ENCODE measurements at places on chromosomes 16 and 17.

DNA sequence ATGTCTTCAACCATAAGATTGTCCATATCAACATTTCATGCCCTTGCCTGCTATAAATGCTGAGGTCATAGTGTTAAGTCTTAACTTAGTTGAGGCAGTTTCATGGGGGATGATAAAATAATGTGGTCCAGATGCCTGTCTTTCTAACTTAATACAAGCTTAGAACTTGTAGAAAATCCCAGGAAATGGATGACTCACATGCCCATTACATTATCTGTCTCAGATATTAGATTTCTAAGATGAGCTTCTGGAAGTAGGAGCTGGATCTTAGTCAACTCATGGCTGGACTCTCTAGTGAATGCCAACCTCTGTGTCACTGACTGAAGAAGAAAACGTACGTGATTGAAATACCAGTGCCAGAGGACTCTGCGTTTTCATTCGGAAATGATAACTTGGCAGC, 797.5 kb upstream of the EEF2KMT start:
- DNase-seq = no peak

GRCh38 chr17:57629470-57629869, 115.6 kb downstream of the CCDC182 start:
- DNase-seq = no peak

GRCh38 chr16:73047221-73047535, 750 bp downstream of the ZFHX3 start:
- DNase-seq = no peak

DNA sequence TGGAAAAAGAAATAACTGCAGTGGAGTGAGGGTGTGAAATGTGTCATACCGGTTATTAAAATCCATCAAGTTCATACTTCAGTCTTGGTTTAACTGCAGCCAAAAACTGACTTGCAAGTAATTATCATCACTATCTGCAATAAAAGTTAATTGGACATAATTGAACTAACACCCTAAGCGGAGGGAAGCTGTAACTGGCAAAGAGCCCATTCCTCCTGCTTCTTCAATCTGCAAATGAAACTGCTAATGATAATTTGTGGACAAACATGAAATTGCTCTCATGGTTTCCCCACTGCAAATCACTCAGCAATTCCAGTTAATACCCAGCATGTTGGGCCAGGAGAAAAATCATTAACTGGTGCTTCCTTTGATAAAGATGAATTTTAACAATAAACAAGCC, 46.5 kb downstream of the FAM222B start:
- no peak for DNase-seq

DNA sequence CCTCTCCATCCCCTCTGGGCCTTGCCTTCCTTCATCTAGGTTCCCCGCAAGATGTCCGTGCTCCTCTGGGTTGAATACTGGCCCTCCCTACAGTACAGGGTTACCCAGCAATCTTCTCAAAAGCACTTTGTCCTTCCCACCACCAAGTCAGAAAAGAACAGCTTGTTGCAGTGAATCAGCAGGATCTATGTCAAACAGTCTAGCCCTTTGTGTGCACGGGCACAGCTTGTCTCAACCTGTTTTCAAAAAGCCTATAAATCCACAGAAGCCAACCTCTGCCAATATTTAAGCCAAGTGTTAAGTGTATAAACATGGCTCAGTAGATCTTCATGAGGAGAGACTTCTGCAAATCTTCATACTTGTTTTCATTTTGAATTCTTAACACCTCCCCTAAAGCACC, 25.2 kb downstream of the C17orf67 start:
- DNase-seq = no peak

- DNase-seq = peak; percentile 67
These were observed 589 bp downstream of the XYLT2 start for GRCh38 chr17:50346313-50347116.

GRCh38 chr17:59149841-59150511, 5.0 kb downstream of the SKA2 start:
- DNase-seq = no peak

DNA sequence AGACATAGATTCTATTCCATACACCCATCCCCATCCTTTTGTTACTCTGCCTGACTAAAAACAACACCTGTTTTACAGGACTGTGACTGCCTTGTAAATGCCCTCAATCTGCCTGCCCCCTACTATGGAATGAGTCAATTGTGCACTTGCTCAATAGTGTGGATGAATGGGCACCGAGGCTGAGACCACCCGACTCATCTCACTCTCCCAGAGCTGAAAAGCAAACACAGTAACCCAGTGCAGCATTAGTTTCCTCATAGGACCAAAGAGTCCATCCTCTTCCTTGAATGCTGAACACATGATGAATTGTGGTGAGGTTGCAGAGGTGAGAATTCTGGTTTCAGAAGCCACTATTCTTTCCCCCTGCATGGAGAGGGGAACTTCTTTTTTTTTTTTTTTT, 233.7 kb downstream of the ZFHX3 start:
- DNase-seq = no peak

DNA sequence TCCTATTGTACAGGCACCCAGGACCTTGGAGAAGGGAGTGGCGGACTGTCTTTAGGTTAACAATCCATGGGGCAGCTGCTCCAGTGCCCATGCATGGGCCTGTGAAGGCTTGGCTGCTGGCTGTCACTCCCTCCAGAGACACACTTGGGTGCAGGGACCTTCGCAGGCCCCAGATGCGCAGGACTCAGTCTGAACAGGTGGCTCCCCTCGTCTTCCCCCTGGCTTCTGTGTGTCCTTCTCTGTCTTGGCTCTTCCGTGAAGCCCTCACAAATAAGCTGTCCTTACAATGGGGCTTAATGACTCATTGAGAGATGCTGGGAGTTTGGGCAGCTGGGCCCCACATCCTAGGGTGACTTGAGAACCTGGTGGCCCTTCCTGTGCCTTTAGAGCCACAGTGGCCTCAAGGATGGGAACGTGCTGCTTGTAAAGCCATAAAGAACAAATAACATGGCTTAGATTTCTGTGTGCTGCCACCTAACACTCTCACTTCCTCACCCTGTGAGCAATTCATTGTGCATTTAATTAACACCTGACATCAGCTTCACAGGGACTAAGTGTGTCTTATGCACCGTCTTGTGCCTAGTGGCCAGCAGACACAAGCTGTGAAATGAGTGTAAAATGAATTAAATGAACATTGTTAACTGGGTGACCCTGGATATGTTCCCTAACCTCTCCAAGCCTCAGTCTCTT, 340.7 kb downstream of the SNX29 start:
- no peak for DNase-seq

- no peak for DNase-seq
These were observed 17.3 kb downstream of the CRYBA1 start for GRCh38 chr17:29263916-29264315.

DNA sequence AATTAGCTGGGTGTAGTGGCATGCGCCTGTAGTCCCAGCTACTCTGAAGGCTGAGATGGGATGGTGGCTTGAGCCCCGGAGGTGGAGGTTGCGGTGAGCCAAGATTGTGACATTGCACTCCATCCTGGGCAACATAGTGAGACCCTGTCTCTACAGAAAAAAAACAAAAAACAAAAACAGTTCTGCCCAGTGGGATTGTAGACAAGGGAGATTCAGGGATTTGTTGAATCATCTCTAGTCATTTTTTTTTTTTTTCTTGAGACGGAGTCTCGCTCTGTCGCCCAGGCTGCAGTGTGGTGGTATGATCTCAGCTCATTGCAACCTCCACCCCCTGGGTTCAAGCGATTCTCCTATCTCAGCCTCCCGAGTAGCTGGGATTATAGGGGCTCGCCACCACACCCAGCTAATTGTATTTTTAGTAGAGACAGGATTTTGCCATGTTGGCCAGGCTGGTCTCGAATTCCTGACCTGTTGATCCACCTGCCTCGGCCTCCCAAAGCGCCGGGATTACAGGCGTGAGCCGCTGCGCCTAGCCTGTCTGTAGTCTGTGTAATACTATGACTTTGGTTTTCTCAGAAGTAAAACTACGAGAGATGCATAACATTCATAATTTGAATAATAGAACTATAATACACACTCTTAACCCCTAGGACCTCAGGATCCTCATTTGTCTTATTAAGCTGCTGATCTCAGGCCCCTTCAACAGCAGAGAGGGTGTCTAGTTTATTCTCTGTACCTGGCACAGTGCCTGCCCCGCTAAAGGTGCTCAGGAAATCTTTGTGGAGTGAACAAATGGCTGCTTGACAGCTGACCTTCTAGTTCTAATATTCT, 1.4 kb downstream of the TEN1 start:
- DNase-seq = peak; percentile 13

- DNase-seq = no peak
These were observed 6.2 kb downstream of the STXBP4 start for GRCh38 chr17:54974759-54975158.

GRCh38 chr16:15950161-15950854, 892 bp downstream of the ABCC1 start:
- peak; percentile 57 for DNase-seq

DNA sequence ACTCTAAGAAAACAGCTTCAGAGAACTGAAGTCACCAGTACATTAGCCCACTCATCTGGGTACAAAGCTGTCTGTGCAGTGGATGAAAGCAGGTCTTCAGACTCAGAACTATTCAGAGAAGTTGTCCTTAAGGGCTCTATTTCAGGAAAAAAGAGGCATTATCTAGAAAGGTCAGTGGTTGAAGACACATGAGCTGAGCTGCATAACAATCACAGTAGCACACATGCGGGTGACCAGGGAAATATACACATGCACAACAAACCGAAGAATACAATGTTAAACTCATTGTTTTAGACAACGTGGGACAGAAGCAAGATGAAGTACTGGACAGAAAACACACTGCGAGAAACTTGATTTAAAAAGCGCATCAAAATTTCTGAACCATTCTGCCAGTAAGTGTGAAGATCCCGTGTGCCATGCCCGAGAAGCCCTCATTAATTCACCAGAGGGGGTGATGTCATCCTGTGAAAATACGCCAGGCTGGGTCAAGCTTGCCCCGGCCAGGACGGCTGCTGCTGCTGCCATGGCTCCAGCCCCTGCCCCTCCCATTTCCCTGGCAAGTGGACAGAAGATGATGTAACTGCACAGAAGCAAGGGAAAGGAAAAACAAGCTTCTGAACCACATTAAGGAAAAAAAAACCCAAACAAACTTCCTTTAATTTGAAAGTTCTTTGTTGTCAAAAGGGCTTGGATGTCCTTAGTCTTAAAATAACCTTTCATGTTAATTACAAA, 10.1 kb downstream of the DYNC1LI2 start:
- no peak for DNase-seq

DNA sequence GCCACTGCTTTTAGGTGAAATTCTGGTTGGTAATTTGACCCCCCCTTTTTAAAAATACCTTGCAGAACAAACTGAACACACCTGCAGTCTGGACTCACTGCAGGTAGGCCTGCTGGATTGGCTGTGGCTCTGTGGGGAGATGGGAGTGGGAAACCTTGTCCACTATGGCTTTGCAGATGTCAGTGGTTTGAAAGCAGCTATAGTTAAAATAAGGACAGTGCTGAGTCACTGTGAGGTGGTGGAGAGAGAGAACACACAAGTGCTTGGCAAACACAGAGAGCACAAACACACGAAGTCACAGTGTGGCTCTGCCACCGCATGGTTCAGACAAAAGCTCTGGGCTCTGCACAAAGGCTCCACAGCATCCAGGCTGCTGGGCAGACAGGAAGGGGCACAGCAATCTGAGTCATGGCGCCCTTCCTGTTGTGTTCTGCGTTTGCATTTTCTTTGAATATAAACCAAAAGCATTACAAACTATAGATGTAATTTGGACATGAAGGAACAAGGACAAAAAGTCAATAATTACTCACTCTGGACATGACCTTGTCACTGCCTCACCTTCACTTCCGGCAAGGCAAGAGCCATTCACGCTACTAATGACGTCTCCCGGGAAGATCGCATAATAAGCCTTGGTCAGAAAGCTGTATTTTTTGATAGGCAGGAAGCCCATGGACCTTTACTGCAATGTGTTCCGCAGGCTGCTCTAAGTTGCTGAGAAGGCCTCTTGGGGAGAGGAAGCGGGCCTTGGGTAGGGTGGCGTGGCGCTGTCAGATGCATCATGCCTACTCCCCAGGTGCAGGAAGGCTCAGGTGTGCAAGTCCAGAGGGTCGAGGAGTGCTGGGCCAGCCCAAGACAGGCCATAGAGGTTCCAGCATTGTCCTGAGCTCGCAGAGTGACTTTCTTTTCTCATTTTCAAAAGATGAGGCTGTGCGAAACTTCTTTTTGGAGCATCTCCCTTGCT, 60.1 kb upstream of the MED9 start:
- DNase-seq = no peak

All from retina (tissue), 1 donor.